ENCODE measurements at places on chromosomes 3 and 15. TPM values are rescaled to one million over a fixed set of nuclear protein-coding genes. Genes with fewer than 3 reads are reported as not detected.

GHSR gene
- total RNA-seq, result 0.82 TPM

NMNAT3 gene
- 6.9 TPM for total RNA-seq

RAB6B gene
- total RNA-seq, result 43.2 TPM

DNA sequence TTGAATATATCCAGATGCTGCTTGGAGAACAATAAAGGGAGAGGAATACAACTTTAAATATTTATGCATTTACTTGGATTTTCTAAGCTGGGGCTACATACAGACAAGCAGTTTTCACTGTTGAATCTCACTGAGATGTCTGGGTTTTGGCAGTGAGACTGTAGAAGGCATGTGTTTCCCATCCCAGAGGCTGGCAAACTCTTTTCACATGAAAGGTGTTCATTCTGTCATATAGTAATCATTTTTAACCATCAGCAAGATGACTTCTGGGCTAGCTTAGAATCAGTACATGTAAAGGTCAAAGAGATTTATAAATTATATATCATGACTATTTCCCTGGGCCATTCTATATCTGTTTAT is 218.7 kb upstream of the SGO1 start:
- no peak for DNase-seq

DNA sequence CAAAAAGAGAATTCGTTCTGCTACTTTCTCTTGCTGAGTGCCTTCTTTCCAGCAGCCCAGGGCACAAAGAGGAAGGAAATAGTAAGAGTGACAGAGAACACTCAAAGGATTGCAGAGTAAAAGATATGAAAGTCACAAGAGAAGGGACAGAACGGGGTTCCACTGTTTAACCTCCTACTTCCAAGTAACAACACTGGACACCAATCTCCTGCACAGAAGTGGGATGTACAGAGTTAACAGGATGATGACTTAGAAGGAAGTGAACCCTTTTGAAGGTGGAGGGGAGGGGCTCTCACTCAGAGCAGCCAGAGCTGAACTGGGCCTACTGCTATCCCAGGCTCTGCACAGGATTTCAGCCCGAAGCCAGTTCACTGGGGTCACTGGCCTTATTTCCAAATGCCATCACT is 130.1 kb upstream of the PRICKLE2 start:
- no peak for DNase-seq

GRCh38 chr3:157323360-157323759 is 113.3 kb upstream of the PTX3 start:
- no peak for DNase-seq

GRCh38 chr3:58296269-58296668 is 9.8 kb upstream of the RPP14 start:
- peak; percentile 63 for DNase-seq

DNA sequence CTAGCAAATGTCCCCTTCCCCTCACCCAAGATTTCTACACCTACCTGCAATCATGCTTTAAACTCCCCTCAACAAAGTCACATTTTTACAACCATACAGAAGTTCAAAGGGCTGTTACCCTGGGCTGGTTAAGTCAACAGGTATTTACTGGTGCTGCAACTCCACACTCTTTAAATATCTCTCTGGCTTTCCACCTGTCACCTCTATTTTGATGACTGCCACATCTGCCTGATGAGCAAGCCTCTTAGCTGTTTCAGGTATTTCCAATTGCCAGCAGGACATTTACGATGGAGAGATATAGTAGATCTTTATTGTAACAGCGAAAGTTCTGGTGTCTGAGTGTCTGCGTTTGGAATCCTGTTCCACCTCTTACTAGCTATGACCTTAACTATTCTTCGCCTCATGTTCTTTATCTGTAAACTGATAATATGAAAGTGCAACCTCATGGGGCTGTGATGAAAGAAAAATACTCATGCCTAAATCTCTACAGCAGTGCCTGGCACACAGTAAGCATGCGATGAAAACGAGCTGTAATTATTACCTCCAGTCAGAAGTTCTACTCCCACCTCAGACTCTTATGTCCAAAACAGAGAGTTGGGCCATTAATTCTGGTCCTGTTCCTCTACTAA is 44.2 kb upstream of the TPM1 start:
- DNase-seq, result no peak

DNA sequence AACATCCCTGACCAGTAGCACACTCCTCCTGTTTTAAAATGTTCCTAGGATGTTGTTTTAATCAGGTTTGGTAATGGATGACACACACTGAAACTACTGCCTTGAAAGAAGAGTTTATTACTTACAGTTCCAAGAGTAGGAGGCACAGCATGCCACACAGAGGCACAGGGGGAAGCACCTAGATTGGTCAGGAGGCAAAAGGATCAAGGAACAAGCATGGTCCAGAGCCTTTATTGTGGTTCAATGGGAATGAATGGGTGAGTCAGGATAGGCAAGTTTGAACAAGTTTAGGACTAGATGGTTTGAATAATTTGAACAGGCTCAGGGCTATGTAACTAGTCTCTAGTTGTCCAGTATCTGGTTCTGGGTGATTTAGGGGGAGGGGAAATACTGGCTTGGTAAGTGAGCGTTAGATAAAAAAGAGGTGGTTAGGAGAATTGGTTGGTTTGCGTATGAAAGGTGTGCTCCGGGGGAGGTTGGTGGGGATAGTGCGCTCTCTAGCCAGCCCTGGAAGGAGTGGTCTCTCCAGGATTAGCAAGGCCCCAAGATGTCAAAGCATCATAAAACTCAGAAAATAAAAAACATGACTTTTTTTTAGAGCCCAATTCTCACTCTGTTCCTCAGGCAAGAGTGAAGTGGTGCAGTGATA is 35.1 kb downstream of the TMOD3 start:
- no peak for DNase-seq

Data from frontal cortex (tissue), 4 donors.